Panc1 (cell line): ENCODE measurements at places on chromosomes 5 and 9.

DNA sequence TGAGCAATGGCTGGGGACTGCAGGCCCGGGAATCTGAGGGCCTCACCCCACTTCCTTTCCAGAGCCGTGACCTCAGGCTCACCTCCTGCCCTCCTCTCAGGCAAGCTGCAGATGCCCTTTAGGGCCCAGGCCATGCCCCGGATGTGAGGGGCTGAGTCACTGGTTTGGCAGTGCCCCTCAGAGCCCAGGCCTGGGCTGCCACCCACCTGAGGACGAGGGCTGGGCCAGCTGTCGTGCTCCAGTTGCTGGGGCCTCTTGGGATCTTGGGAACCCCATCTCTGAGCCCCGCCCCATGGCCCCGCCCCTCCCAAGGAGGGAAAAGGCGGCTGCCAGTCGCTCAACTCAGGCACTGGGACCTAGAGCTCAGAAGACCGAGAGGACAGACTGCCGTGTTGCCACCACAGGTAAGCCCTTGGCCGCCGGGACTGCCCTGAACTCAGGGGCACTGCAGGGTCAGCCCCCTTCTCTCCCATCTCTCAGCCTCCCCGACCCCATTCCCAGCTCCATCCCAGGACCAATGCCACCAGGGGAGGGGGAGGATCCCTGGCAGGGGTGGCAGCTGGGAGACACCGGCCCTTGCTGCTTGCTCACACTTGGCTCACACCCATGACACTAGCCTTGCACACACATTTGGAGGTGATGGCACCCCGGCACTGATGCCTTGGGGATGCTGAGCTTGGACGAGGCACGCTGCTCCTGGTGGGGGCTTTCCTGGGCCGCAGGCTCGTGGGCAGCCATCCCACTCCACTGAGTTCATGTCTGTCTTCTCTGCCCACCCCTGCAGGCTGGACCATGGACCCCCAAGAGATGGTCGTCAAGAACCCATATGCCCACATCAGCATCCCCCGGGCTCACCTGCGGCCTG, at the start of gene CYSRT1:
TSS of gene CYSRT1 (plus strand) at position 345 of the 865 bp plus-strand sequence. CDS start at position 793, 448 bp downstream.
- DNase-seq = no peak

DNA sequence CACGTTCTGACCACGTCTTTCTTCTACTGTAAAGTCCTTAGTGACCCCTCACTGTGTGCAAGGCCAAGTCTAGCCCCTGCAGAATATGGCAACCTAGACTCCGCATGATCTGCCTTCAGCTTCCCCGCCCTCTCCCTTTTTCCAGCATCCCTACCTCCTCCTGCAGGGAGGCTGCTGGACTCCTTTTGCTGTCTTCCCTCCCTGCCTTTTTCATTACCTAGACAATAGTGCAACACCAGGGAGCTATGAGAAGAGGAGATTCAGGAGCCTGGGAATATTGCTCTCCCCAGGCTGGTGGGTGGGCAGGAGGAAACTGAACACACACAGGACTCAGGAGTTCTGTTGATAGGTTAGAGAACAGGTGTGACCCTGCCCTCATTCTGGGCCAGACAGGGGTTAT, 33.1 kb upstream of the LARP1 start:
- DNase-seq = no peak

DNA sequence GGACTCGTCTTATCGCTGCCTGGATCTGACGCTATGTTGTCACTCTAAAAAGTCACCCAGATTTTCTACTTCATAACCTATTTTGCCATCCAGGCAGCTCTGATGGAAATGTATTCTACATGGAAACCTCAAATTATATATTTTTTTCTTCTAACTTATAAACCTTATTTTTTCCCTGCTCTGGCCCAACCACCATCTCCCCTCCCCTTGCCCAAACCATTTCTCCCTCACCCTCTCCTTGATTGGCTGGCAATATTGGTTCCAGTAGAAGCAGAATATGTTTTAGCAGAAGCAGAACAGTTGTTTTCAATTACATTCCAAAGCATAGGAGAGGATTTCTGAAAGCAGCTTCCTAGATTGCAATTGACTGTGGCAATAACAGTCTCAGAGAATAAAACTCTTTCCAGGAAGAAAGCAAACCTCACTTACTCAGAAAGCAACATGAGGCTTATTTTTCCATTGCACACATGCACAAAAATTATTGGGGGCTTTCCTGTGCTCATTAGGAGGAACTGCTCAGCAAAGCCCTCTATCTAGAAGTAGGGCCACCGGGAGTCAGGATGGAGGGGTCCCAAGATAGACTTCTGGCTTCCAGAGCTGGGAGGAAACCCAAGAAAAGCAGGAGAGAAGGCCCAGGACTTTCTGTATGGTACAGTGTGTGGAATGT, 191.8 kb downstream of the ESM1 start:
- DNase-seq = no peak

GRCh38 chr5:122849771-122850170, 4.4 kb downstream of the SNX24 start:
- DNase-seq = no peak

- DNase-seq = no peak
Measured at GRCh38 chr9:21852754-21853153, 50.3 kb downstream of the MTAP start.
